Central memory CD8-positive, alpha-beta T cell (primary cell): ENCODE measurements at places on chromosomes 12 and 14.
A peak's percentile ranks its signal among the peaks of the same experiment; 100 is the strongest.

DNA sequence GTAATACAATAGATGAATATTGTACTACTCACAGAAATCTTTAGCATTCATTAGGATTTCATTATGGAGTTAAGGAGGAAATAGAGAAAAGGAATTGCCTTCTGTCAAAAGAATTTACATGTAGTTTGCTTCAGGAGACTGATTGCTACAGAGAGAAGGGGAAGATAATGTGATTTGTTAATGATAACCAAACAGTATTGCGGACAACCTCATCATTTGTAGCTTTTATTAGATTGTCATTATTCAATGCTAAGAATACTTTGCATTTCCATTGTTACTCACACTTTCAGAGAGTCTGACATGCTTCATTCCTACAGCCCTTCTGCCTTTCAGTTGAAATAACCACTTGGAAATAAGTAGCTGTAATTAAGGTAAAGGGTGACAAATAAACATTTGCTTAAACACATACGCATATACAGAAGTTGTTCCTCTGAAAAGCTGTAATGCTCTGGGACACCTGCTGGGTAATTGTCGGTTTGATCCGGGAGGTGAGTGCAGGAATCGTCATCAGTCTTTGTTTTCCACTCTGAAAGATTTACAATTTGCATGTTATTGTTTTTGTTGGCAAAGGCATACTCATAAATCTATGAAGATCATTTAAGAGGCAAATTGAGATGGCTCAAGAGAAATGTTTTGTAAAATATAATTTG lies 600.2 kb downstream of the TRHDE start:
- H3K27me3 ChIP-seq, result no peaks in the 10 kb centered on the region
- H3K4me3 ChIP-seq, result no peak overlapping the region
- DNase-seq, result no peak

GRCh38 chr12:20264608-20265114 lies 103.7 kb upstream of the PDE3A start:
- H3K4me3 ChIP-seq, result no peak overlapping the region
- no peak for DNase-seq
- H3K36me3 ChIP-seq, result no peaks in the 10 kb centered on the region
- no peak overlapping the region for H3K27ac ChIP-seq
- no peaks in the 10 kb centered on the region for H3K4me1 ChIP-seq

DNA sequence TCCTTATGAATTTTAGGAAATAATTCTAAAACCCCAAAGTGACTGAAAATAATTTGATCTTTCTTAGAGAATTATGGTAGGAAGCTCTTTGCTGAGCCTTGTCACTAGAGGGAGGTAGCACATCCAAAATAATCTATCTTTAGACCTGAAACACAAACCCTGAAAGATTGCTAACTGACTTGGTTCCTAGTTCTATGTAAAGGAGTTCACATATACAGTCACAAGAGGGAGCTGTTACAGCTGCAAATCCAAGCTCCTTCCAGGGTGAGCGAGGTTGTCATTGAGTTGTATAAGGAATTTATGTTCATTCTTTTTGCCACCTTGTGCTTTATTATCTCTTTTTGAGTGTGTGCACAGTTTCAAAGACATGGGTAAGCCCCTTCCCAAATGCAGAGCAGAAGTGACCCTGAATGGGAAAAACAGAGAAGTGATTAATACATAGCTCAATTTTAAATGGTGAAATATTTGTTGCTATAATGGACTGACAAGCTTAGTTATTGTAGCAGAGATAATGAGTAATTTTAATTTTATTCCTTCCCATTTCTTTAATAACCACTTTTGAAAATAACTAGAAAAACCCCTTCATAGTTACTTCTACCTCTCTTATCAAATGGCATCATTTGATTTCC lies 387.9 kb downstream of the DAD1 start:
- no peak overlapping the region for H3K4me3 ChIP-seq
- no peak overlapping the region for H3K27ac ChIP-seq
- H3K4me1 ChIP-seq, result no peaks in the 10 kb centered on the region
- DNase-seq, result no peak
- H3K27me3 ChIP-seq, result no peaks in the 10 kb centered on the region

- H3K27ac ChIP-seq, result no peak overlapping the region
- no peaks in the 10 kb centered on the region for H3K36me3 ChIP-seq
- H3K4me3 ChIP-seq, result no peak overlapping the region
- H3K4me1 ChIP-seq, result no peaks in the 10 kb centered on the region
- H3K27me3 ChIP-seq, result no peaks in the 10 kb centered on the region
Measured at GRCh38 chr12:19411234-19412204, 27.8 kb upstream of the AEBP2 start.

GRCh38 chr14:51109651-51110050 lies 14.7 kb upstream of the TRIM9 start:
- peaks cover 46% of the 10 kb centered on the region for H3K27me3 ChIP-seq
- no peak overlapping the region for H3K4me3 ChIP-seq
- no peaks in the 10 kb centered on the region for H3K36me3 ChIP-seq
- no peaks in the 10 kb centered on the region for H3K4me1 ChIP-seq
- DNase-seq, result no peak

DNA sequence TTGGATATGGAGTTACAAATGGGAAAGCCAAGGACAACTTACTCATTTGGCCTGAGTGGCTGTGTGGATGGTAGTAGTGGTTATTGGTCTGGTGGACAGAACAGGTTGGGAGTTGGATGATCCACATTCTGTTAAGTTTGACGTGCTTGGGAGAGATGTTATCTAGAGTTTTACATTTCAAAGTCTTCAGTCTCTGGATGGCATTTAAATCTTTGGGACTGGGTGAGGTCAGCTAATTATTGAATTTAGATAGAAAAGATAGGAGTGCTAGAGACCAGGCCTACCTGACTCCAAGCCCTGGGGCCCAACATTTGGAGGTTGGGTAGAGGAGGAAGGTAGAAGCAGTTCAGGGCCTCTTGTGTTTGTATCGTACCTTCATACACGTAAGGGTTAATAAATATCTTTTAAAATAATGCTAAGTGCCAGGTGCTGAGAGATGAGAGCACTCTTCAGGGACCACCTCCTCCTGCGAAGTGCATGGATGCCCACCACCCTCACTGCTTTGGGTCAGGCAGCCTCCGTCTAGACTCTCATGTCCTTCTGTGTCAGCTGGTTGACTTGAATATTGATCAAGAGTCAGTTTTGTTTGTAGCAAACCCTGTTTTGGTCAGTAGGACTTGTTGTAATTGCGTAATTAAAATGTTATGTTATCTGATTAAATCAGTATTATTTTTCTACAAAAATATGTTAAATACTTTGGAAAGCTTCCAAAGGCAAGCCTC lies 460.4 kb upstream of the RGS6 start:
- DNase-seq, result no peak
- peak overlapping the region; percentile 29 for H3K27ac ChIP-seq
- H3K4me1 ChIP-seq, result peaks cover 35% of the 10 kb centered on the region

DNA sequence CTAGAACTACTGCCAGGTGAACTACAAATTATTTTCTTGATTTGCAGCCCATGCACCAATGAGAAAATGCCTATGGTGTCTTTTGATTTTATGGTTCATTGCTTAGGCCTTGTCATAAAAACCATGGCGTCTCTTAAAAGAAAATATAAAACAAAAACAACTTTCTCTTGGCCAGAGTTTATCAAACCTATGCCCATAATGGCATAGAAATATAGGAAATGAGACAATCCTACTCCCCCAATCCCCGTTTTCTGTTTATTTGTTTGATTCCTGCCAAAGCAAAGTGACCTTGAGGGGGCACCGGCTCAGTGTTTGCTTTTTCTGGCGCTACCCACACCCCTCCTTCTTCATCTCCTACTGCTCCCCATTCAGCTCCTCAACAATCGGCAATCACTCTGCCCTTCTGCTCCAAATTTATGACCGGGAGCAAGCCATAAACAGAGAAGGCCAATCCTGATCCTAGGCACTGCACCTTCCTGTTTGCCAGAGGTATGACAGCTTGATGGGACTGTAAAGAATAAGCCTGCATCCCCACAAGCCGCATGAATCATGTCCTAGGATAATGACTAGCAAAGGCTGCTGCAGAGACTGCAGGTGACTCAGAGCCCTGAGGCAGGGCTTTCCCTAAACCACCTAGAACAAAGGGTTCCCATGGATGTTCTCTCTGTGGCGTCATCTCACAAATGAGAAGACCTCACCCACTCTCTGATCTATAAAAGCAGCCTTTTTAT lies 874.9 kb downstream of the NRXN3 start:
- DNase-seq, result no peak
- H3K36me3 ChIP-seq, result no peaks in the 10 kb centered on the region
- H3K27ac ChIP-seq, result no peak overlapping the region
- H3K4me3 ChIP-seq, result no peak overlapping the region
- no peaks in the 10 kb centered on the region for H3K4me1 ChIP-seq

DNA sequence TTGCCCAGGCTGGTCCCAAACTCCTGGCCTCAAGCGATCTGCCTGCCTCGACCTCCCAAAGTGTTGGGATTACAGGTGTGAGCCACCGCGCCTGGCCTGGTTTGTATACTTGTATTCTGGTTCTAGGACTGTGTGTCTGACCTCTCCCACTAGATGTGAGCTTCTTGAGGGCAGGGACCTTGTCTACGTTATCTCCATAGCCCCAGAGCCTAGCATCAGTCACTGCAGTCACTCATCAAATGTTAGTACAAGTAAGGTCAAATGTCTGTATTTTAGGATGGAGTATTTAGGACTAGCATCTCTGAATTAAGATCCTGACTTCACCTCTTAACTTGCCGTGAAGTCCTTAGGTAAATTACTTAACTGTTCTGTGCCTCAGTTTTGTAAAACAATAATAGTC lies 2.9 kb downstream of the RILPL2 start:
- H3K27me3 ChIP-seq, result no peaks in the 10 kb centered on the region
- peaks cover 54% of the 10 kb centered on the region for H3K4me1 ChIP-seq
- DNase-seq, result no peak
- H3K36me3 ChIP-seq, result peaks cover 45% of the 10 kb centered on the region

- peak overlapping the region; percentile 82 for H3K4me3 ChIP-seq
- DNase-seq, result no peak
- peaks cover 18% of the 10 kb centered on the region for H3K36me3 ChIP-seq
- peaks cover 18% of the 10 kb centered on the region for H3K27me3 ChIP-seq
- peak overlapping the region; percentile 85 for H3K27ac ChIP-seq
Measured at GRCh38 chr12:107322063-107322462, 228.7 kb upstream of the CRY1 start.

DNA sequence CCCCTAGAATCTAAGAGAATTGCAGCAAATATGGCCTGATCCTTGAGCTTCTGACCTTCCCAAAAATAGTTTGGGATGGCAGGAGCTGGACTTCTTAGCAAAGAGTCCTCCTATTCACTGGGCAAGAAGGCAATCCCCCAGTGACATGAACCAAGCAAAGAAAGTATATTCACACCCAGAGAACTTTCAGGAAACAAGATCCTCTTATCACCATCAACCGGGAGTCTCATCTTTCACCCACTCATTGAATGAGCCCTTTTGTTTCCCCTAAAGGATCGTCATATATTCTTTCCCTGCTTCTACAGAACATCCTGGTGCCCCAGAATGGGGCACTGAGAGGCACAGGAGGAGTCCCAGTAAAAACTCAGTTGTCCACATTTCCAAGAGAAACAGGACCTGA lies 19.7 kb downstream of the SPTB start:
- peaks cover 35% of the 10 kb centered on the region for H3K27me3 ChIP-seq
- no peak overlapping the region for H3K4me3 ChIP-seq
- H3K4me1 ChIP-seq, result no peaks in the 10 kb centered on the region
- no peaks in the 10 kb centered on the region for H3K36me3 ChIP-seq
- H3K27ac ChIP-seq, result no peak overlapping the region

DNA sequence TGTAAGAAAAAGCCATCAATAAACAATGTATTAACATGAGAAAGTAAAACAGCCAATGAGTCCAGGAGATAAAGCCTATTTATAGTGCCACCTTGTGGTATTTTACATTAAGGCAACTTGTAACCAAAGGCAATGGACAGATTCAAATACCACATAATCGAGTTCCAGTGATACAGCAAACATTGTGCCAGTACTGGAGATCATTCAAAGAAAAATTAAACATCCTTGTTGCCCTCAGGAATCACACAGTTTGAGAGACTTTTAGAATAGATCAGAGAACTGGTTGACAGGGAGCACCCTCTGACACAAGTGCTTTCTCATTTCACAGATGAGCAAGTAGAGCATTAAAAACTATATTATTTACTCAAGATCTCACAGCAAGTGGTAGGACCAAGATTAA lies 98.1 kb downstream of the DDHD1 start:
- H3K4me1 ChIP-seq, result peaks cover 5% of the 10 kb centered on the region
- DNase-seq, result no peak
- peak overlapping the region; percentile 52 for H3K27ac ChIP-seq
- H3K36me3 ChIP-seq, result peaks cover 21% of the 10 kb centered on the region

DNA sequence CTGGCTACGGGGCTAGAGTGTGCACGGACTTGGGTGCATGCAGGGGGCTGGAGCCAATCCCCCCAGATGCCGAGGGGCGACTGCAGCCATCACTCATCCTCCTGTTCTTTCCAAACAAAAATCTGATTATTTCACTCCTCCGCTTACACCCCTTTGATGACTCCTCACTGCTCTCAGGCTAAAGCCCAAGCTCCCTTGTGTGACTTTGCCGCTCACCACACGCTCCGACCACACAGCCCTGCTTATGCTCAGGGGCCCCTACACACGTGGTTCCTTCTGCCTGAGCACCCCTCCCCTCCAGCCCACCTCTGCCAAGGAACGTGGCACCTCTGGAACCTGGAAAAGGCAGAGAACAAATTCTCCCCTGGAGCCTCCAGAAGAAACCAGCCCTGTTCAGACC lies 13.7 kb downstream of the CHFR start:
- H3K4me1 ChIP-seq, result peaks cover 9% of the 10 kb centered on the region
- no peak overlapping the region for H3K27ac ChIP-seq
- H3K36me3 ChIP-seq, result peaks cover 50% of the 10 kb centered on the region
- no peaks in the 10 kb centered on the region for H3K27me3 ChIP-seq
- no peak for DNase-seq

DNA sequence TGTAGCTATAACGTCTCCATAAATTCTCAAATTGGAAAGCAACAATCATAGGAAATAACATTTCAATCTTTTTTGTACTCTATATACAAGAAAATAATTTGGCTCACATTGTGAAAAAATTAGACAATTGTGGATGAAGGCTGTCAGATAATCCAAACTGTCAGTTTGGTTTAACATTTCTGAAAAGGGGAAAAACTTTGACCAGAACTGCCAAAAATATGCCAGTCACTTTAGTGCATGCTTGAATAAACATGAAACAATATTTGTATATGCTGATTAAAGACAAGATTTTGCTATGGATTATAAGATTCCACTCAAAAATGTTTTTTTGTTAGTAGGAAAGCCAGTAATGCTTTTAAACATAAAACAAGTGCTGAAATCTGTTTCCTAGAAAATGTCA lies 38.9 kb downstream of the CCDC59 start:
- no peak overlapping the region for H3K4me3 ChIP-seq
- DNase-seq, result no peak
- no peaks in the 10 kb centered on the region for H3K27me3 ChIP-seq
- H3K36me3 ChIP-seq, result no peaks in the 10 kb centered on the region
